Fibroblast of skin of scalp (primary cell): ENCODE measurements at places on chromosomes 3 and 15.

DNA sequence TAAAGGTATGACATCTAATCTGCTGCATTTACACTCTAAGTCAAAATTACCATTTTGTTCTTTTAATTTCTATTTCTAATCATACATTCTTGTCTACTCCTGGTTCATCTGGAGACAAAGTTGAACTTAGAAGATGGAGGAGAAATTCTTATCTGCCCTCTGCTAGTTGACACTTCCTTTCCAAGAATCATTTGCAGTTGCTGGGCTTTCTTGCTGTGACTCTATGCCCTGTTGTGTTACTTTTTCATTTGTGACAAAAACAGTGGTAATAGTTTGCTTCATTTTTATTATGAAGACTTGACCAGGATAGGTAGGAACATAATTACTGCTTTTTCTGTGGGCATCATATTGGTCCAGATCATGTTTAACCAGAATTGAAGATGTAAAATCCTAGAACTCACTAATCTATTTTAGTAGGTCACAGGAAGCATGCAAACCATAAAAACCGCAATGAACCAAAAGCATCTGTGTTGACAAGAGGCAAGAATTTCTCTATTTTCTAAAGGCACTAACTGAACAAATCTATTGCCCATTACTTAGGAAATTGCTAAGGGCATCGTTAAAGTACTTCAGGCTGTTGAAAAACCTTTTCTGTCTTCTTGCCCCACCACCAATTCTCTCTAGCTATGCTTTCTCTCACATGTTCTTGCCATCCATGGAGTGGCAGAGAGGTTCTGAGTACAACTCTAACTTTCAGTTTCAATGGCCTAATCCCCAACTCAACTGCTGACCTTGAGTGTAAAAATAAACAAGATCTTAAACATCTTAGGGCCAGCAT lies 4.2 kb upstream of the CCR2 start:
- DNase-seq, result no peak

GRCh38 chr3:69203631-69204314 lies 81.4 kb upstream of the LMOD3 start:
- DNase-seq, result no peak

DNA sequence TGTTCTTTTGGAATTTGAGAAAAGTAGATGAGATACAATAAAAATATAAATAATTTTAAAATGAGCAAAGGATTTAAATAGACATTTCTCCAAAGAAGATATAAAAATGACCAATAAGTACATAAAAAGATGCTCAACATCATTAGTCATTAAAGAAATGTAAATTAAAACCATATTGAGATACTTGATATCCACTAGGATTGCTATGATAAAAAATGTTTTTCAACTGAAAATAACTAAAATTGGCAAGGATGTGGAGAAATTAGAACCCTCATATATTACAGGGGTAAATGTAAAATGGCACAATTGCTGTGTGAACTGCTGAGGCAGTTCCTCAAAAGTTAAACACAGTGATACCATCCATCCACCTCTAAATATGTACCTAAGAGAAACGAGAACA lies 38.8 kb downstream of the LRRFIP2 start:
- peak; percentile 46 for DNase-seq

GRCh38 chr3:194522579-194523046 lies 35.8 kb upstream of the ATP13A3 start:
- peak; percentile 71 for DNase-seq

DNA sequence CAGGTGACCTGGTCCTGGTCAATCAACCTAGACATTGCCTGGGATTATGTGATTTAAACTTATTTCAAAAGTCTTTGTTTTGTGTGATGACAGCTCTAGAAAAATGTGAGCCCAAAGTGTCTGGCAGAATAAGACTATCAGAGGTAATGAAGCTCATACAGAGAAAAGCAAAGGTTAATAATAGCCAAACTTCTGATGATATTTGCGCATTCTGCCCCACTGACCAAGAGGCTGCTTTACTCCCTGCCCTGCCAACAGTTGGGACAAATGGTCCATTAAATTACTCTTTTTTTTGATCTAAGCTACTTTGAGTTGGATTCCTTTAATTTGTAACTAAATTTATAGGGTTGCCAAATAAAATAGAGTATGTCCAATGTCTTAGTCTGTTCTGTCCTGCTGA lies 911.2 kb downstream of the MCTP2 start:
- no peak for DNase-seq

DNA sequence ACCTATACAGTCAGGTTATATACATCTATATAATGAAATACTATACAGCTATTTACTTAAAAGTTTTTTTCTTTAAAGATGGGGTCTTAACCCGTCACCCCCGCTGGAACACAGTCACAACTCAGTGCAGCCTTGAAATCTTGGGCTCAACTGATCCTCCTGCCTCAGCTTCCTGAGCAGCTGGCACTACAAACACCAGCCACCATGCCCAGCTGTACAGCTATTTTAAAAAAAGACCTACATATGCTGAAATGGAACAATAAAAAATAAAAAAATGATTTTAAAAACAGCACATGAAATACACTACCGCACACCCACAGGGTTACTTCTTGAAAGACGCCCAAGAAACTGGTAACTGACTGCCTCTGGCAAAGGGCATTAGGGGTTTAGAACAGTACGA lies 3.8 kb downstream of the NCBP2 start:
- DNase-seq, result no peak

GRCh38 chr3:14520967-14521366 lies 19.2 kb downstream of the GRIP2 start:
- DNase-seq, result no peak

GRCh38 chr3:159627229-159627628 lies 361.4 kb upstream of the IL12A start:
- DNase-seq, result no peak

DNA sequence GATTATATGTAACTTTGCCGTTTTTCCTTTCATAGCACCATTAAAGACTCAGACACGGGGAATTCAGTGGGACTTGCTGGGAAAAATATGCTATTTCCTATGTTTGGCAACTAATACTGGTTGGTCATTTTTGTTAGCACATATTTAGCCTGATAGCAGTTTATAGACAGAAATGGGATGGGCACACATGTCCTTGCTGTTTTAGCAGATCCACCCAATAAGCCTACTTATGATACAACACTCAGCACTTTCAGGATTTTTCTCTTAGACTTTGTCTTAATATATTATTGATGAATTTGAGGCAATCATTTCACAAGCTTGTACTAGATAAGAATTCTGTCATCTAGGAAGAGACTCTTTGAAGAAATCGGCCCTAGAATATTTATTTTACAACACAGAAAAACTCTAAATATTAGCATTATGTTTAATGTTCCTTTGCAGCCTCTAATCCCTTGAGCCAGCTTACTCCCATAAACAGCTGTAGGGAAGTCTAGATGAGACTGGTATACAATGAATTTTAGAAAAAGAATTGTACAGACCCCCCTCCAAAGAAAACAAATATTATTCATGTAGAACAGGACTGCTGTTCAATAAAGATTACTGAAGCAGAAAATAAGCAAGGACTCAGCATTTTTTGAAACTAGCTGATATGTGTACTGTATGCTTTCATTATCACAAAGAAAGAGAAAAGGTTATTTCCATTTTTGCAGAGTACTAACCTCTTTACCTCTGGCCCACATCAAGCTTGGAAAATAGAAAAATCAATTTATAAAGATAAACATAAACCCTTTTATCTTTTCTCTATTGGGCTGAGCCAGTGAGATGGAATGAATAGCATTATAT lies 656.8 kb upstream of the SGO1 start:
- no peak for DNase-seq

DNA sequence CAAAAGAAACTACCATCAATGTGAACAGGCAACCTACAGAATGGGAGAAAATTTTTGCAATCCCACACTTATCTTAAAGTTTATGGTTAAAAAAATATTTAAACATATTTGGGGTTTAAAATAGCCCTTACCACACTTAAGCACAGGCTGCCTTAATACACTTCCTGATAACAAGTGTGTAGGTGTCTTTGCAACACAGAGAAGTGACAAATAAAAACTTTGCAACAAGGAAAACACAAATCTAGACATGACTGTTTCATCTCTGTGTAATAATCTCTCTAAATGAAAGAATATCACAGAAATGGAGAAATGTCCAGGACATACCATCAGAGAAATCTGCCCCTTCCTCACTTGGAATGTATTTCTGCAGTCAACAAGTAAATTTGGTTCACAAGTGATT lies 464.1 kb upstream of the ARHGEF26 start:
- no peak for DNase-seq

GRCh38 chr3:6861625-6862000 lies 698 bp downstream of the GRM7 start:
- DNase-seq, result no peak

GRCh38 chr3:183244219-183244618 lies 8.8 kb upstream of the B3GNT5 start:
- no peak for DNase-seq

- DNase-seq, result no peak
Observed at GRCh38 chr3:18841422-18842343, 306.6 kb upstream of the KCNH8 start.

DNA sequence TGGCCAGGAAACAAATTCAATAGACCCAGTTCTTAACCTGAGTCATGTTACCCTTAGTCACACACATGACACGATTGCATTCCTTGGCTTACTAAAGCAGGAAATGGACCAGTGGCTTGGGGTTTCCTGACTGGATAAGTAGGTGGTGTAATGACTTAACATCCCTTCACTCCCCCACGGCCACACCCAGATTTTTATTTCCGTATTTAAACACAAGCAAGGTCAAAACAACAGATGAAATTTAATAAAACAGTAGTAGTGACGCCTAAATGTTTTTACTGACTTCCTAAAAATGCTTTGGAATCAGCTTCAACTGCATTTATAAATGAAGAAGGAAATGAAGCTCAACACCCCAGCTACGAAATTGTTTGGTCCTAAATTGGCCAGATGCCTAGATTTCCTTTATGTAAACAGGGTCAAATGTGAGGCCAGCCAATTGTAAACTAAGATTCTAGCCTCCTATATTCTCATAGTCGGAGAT lies 324.3 kb downstream of the CHST2 start:
- DNase-seq, result peak; percentile 94

DNA sequence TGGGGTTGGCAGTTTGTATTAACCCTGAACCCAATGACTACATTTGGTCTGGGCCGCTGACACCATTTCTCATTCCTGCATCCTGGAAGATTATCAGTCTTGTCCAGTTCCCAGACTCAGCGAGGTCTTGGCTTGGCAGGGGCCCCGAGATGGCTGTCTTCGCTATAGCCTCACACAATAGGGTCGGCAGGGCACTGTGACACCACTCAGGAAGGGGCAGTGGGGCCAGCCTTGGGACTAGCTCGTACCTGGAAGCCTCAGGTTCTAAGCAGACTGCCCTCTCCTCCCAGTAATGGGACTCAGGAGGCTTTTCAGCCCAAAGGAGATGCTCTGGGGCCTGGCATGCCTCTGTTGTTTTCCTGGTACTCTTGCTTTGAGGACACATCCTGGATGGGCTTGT lies 9.1 kb downstream of the TEX264 start:
- no peak for DNase-seq

DNA sequence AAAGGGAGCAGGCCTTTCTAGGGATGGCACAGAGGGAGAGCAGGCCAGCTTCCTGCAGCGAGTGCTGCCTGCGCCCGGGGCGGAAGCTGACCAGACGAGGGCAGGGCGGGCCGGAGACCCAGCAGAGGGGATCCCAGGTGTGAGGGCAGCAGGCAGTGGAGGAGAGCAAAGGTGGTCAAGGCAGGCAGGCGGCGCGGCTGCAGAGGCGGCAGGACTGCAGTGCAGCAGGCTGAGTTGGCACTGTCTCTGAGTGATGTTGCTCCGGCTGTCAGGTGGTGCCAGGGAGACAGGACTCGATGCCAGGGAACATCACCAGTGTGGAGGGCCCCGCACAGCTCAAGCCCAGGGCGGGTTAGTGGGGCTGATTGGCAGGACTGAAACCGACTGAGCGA lies 22.3 kb upstream of the PLXNA1 start:
- no peak for DNase-seq

GRCh38 chr3:116963802-116964201 lies 254.2 kb downstream of the TUSC7 start:
- DNase-seq, result no peak

DNA sequence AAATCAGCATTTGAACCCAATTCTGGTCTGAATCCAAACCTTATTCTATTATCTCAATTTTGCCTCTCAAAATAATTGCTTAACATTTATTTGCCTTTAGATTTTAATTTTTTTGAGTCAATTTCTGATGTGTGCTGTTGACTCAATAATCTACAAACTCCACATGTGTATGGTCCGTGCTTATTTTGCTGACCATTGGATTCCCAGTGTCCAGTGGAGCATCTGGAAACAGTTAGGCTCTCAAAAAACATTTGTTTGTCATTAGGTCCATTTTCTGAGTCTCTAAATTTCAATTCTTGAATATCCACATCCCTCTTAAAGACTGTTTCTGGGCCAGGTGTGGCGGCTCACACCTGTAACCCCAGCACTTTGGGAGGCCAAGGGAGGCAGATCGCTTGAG lies 19.2 kb upstream of the MYZAP start:
- no peak for DNase-seq

- DNase-seq, result no peak
Observed at GRCh38 chr3:105960381-105960780, 91.6 kb upstream of the CBLB start.

GRCh38 chr3:150602426-150603152 lies 532 bp upstream of the SELENOT start:
- DNase-seq, result no peak

DNA sequence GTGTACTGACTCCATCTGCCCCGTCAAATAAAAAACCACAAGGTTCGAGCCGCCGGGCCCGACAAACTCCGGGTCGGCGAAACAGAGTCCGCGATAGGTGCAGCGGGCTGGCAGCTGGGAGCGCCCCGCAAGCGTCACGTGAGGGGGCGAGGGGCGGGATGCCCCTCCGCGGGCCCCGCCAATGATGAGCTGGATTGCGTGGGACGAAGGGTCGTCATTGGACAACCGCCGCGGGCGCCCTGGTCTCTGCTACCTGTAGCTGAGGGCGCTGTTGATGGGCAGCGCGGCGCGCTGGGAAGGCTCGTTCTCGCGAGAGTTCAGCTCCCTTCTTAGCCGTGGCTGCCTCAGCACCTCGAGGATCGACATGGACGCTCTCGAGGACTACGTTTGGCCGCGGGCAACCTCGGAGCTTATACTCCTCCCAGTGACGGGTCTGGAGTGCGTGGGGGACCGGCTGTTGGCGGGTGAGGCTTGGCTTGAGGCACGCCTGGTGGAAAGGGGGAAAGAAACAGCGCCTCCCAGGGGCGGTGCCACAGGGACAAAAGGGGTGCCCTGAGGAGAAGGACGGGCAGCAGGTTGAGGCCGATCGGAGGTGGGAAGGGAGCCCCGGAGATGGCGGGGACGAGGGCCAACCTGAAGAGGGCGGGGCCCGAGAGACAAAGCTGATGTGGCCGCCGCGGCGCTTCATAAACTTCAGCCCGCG lies at the start of gene WDR6:
TSS of gene WDR6 (plus strand) at position 324 of the 703 bp plus-strand sequence. CDS start at position 365, 41 bp downstream.
- DNase-seq, result peak; percentile 98

DNA sequence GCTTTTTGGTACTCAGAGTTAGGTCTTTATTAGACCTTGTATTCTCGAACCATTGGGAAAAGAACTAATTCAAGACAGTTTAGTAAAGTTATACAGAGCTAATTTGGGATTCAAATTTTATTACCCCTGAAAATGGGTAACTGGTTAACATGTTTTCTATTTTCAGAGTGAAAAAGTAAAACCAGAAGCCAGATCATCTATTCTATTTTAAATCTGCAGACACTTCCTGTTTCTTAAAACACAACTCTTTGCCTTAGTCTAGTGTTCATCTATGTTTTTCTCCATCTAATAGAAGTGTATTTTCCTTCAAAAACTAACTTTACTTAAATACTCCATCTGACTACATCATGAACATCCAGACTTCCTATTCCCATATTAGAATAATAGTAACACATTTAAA lies 113.4 kb downstream of the CCNL1 start:
- DNase-seq, result no peak
